ENCODE measurements at places on chromosomes 7 and 10.

- DNase-seq, result no peak
Observed at GRCh38 chr7:28203508-28204240, 23.1 kb upstream of the JAZF1 start.

GRCh38 chr7:105279688-105280007 is 109.1 kb downstream of the SRPK2 start:
- no peak for DNase-seq

DNA sequence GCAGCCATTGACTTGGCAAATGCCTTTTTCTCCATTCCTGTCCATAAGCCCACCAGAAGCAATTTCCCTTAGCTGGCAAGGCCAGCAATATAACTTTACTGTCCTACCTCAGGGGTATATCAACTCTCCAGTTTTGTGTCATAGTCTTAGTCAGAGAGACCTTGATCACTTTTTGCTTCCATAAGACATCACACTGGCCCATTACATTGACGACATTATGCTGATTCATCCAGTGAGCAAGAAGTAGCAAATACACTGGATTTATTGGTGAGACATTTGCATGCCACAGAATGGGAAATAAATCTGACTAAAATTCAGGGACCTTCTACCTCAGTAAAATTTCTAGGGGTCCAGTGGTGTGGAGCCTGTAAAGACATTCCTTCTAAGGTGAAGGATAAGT is 649.7 kb upstream of the ANKRD30A start:
- DNase-seq, result peak; percentile 44

- DNase-seq, result peak; percentile 47
Observed at GRCh38 chr10:27446091-27446918, 57.8 kb upstream of the RAB18 start.

DNA sequence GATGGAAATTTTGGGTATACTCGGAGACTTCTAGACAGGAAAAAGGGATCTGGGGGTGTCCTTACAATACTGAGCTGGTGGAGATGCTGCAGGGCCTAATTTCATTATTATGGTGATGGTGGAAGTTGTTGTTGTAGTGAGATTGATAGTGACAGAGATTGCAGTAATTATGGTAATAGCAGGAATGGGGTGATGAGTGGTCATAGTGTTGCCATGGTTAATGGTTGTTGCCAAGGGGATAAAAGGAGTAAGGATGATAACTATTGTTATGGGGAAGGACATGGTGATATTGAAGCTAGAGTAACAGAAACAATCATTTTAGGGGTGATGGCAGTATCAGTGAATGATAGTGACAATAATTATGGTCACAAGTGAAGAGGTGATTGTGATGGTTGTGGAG is 27.1 kb upstream of the LBX1 start:
- no peak for DNase-seq

DNA sequence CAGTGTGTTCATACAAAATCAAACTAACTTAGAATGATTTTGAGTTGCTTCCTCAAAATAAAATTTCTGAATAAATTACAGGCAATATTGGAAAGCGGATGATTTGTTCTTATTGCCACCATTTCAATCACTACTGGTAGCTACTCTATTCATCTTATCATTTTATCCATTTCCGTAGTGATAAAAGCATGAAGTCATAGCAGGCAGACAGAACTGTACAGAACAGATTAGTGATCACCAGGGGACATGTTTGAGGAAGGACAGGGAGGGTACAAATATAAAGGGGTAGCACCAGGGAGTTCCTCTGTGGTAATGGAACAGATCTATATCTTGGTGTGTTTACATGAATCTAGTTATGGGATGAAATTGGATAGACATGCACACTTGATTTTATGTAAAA is 138.5 kb downstream of the WNT2 start:
- DNase-seq, result no peak

- no peak for DNase-seq
Observed at GRCh38 chr10:128437786-128438345, 311.6 kb upstream of the MKI67 start.

GRCh38 chr7:155257482-155258225 is 40.0 kb upstream of the INSIG1 start:
- no peak for DNase-seq

DNA sequence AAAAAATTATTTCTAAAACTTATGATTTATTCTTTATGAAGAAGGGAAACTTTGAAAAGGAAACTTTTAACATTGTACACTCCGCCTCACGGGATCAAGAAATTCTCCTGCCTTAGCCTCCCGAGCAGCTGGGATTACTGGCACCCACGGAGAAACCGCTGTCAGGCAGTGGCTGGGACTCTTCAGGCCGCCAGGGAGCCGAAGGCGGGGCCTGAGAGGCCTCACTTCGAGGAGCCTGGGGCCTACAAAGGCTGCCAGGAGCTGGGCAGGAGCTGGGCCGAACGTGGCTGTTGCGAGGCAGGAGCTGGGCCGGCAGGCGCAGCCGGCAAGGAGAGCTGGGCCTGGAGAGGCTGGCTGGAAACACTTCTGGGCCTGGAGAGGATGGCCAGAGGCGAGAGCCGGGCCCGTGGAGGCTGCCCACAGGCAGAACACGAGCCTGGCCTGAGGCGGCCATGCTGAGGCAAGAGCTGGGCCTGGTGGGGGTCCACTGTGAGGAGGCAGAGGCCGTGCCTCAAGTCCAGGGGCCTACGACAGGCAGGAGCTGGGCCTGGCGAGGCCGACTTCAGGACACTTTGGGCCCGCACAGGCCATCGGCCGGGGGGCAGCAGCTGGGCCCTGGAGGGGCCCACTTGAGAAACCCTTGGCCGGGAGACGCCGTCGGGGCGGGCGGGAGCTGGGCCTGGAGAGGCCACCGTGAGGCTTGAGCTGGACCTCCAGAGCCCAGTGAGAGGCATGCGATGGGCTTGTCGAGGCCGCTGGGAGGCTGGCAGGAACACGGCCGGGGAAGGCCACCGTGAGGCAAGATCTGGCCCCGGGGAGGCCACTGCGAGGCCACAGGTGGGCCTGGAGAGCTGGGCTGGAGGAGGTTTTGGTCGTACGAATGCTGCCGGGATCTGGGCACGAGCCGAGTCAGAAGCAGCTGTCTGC is 23.7 kb downstream of the MDH2 start:
- DNase-seq, result peak; percentile 44

- DNase-seq, result no peak
Observed at GRCh38 chr7:124196519-124196918, 163.7 kb upstream of the TMEM229A start.

DNA sequence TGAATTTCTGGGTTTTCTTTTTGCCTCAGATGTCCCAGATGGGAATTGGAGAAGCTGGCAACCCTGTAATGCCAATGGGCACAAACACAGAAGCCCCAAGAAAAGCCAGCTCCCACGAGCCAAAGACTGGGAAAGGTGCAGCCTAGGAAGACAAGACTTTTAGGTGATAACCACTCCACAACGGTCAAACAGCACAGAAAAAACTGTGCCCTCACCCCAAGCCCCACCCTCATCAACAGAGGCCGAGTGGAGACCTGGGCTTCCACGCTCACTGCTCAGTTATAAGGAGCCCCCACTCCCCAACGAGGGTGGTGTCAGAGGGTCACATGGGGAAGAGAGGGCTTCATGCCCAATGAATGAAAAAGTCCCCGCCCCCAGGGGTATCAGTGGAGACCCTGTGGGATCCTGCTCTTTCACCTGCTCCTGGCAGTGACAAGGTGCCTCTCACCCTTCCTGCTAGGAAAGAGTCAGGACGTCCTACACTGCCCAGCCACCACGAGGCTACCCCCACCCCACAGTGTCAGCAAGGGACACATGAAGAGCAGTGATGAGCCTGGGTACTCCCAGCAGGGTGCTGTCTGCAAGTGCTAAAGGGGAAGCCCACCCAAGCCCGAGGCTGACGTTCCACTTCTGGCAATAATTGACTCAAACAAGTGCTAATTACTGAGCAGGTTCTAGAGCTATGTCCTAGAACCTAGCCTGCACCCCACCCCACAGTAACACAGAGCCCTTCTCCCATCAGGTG is 8.3 kb downstream of the TMEM273 start:
- DNase-seq, result no peak

DNA sequence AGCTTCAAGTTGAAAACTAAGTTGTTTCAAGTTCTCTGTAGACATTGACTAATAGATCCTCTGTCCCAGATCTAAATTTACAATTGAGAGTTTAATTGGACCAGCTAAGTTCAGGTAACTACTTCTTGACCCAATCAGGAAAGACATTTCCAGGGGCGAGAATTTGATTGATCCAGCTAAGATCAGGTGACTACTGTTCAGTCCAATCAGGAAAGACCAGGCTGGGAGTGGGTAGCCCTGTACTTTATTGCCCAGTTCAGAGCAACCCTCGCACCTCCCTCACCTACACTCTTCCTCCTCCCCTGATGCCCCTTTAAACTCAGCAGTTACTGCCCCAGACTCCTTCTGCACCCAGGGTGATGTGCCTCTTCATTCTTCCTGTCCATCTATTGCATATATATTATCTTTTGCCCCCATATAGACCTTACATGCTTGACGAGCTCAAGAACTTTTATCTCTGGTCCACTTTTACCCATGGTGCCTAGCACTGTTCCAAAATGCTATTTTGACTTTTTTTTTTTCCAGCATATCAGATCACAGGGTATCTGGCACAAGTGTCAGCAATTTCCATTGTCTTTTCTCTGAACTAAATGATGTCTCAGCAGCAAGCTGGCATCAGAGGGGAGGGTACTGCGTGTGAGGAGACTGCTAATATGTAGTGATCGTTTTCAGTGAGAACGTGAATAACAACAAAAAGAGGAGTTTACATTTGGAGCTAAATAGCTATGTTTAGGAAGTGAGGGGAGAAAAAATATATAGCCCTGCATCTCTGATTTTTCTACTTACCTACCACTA is 169.4 kb downstream of the KIAA1217 start:
- DNase-seq, result no peak

GRCh38 chr10:124802313-124802675 is 675 bp downstream of the ABRAXAS2 start:
- no peak for DNase-seq

DNA sequence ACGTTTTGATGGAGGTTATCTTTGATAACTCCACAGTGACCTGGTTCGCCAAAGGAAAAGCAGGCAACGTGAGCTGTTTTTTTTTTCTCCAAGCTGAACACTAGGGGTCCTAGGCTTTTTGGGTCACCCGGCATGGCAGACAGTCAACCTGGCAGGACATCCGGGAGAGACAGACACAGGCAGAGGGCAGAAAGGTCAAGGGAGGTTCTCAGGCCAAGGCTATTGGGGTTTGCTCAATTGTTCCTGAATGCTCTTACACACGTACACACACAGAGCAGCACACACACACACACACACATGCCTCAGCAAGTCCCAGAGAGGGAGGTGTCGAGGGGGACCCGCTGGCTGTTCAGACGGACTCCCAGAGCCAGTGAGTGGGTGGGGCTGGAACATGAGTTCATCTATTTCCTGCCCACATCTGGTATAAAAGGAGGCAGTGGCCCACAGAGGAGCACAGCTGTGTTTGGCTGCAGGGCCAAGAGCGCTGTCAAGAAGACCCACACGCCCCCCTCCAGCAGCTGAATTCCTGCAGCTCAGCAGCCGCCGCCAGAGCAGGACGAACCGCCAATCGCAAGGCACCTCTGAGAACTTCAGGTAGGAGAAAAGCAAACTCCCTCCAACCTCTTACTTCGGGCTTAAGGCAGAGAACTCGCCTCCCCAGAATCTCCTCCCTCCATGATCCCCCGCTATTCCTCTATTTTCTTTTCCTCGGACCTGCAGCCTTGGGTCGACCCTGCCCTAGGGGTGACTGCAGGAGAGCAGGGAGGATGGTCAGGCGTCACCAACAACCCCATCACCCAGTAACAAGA is at the start of gene SERPINE1:
TSS of gene SERPINE1 (plus strand) at position 454 of the 809 bp plus-strand sequence. CDS start 1,290 bp downstream, outside the sequence.
- peak; percentile 100 for DNase-seq

- peak; percentile 94 for DNase-seq
Observed at GRCh38 chr10:70418229-70418628, 14.3 kb downstream of the EIF4EBP2 start.

DNA sequence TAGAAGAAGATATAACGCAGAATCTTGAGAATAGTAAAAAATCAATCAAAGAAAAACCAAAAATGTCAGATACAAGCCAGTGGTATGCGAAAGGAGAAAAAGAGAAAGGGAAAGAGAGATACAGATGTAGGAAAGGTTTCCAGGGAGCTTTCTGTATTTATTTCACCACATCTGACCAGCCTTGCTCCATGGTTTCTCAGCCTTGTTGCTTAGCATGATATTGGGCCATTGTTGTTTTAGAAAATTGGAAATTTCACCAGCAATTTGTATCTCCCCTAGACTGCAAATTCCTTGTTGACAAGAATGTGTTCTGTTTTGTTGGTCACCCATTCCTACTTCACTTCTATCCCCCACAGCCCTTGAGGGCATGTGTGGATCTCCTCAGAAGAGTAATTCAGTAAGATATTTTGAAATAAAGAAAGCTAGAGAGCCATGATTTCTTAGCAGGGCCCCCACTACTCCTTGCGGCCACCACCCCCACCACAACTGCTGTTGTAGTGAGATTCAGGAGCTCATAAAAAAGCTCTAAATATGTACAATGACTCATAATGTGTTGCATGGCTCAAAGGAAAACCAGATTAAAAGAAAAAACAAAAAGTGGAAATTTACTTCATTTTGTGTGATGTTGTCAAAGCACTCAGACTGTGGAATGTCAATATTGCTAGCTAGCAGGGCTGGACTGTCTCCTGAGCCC is 138.7 kb downstream of the CHRM2 start:
- DNase-seq, result peak; percentile 34
